Activated T-helper 9 cell treated with anti-CD3 and anti-CD28 coated beads, Interleukin-2, amount 50 U/mL, for 16 hours (primary cell): ENCODE measurements at places on chromosomes 12 and 14.

DNA sequence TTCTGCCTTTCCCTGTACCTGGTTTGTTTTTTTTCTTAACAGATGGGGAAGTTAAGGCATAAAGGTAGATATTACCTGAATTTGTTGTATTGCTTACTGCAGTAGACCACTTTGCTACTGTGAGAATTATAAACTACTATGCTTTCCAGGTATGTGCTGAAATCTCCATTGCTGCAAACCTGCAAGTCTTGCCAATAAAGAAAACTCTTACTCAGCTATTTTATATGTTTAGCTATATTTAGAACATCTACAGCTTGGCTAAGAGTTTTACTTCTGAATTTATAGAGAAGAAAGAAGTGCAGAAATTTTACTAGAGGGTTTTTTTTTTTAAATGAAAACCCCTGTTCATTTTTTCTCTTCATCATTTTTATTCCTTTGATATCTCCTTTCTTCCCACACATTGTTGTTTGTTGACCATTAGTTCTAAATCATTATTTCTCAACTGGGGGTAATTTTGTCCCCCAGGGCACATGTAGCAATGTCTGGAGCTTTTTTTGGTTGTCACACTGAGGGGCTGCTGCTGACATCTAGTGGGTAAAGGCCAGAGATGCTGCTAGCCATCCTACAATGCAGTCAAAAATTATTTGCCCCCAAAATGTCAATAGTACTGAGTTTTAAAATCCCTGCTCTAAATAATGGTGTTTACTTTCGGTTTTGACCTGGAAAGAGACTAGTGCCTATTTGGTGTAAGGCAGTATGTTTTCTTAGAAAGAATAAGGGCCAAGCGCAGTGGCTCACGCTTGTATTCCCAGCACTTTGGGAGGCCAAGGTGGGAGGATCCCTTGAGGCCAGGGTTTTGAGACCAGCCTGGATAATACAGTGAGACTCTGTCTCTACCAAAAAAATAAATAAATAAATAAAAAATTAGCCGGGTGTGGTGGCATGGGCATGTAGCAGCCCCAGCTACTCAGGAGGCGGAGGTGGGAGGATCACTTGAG, 48.6 kb downstream of the PCNX1 start:
- DNase-seq, result no peak

DNA sequence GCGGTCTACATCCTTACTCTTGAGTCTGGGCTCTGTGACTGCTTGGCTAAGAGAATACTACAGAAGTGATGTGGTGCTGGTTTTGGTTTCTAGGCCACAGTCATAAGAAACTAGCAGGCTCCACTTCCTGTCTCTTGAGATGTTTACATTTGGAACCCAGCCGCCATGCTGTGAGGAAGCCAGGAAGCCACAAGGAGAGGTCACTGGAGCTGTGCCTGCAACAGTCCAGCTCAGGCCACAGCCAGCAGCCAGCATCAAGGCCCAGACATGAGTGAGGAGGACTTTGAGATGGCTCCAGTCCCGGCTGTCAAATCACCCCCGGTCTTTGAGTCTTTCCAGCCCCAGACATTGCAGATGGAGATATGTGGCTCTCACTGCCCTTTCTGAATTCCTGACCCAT, 12.9 kb upstream of the FAM181A start:
- DNase-seq, result no peak

- no peak for DNase-seq
Measured at GRCh38 chr12:11959117-11959823, 111.5 kb upstream of the BCL2L14 start.

GRCh38 chr14:78131616-78132015, 38.6 kb upstream of the NRXN3 start:
- DNase-seq, result no peak

GRCh38 chr12:110733900-110734299, 8.8 kb downstream of the PPP1CC start:
- no peak for DNase-seq

DNA sequence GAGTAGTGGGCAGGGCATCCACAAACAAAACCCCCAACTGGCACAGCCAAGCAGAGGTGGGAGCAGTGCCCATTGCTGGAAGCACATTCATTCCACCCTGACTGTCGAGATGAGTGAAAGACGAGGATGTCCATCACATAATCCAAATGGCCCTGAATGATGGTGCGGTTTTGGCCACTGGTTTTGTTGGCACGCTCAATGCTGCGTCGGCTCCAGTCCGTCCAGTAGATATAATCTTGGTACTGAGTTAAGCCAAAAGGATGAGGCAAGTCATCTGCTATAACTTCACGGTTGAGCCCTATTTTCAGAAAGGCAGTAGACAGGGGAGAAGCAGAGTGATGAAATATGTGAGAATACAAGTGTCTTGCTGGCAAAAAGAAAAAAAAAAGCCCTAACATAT, 88.1 kb downstream of the BCL2L14 start:
- no peak for DNase-seq

DNA sequence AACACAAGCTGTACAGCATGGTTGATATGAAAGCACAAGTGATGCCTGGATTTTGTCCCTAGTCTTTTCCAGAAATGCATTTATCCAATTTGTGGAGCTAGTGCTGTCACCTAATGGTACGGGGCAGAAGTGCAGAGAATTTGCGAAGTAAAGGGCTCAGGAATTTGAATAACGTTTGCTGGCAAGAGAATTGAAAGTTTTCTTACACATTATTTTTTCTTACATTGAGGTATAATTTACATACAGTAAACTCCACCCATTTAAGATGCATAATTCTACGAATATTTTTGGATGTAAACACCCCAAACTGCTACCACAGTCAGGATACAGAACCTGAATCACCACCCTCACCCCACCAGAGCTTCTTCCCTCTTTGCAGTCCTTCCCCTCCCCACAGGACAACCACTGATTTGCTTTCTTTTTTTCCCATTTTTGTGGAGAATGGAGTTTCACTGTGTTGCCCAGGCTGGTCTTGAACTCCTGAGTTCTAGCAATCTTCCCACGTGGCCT, 3.5 kb downstream of the AICDA start:
- no peak for DNase-seq

DNA sequence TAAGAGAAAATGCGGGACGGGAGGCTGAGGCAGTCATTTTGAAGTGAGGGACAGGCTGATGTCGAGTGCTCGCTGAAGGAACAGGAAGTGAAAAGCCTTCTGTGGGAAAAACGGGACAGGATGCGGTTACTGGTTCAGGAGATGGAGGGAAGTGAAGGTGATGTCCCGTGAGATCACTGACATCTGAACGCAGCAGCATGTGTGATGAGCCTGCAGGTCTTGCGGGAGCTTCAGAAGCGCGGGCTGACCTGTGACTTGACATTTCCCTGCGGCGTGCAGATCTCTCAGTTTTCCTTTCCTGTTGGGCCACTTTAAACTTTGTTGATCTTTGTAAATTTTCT, 77.8 kb downstream of the DDX51 start:
- no peak for DNase-seq

- DNase-seq, result no peak
Measured at GRCh38 chr12:107109726-107110719, 16.7 kb upstream of the CRY1 start.

DNA sequence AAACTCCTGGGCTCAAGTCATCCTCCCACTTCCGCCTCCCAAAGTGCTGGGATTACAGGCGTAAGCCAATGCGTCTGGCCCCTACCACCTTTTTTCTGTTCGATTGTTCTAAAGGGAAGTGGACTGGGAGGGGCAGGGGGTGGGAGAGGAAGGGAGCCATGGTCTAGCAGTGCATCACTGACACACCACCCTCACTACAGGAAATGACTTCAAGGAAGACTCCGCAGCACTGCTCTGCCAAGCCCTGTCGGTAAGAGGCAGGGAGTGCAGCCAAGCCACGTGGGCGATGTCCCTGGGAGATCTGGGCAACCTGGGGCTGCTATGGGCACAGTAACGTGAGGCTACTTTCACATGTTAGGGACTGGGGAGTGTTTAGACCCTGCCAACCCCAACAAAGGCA, 18.0 kb downstream of the LRRC74A start:
- DNase-seq, result peak; percentile 41

DNA sequence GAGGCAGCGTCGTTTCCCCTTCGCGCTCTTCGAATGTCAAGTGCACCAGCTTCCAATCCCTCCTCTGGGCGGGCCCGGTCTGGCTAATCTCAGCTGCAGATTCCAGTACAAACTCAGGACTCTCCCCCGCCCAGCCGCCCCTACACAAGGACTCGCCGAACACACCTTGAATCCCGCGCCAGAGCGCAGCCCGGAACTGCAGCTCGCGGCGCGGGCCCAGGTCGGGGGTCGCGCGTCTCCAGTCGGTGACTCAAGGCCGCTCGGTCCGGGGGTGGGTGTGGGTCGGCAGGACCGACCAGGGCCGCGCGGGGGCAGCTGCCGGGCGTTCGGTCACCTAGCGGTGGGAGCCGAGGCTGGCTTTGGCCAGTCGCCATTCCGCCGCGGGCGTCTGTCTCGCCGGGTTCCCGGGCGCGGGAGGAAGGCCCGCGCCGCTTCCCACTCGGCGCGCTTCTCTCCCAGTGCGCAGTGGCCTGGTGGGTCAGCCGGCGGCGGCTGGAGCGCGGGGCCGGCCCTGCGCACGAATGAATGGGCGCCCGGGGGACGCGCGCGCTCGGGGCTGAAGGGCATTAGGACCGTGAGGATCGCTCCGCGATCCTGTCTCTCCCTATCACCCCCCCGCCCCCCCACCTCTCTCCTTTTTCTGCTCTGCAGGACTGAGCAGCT, at the start of gene GALNT16:
Gene GALNT16, plus strand, starts transcription at position 632 of the 663 bp plus-strand sequence. CDS start 133 bp downstream, outside the sequence.
- DNase-seq, result no peak

- DNase-seq, result no peak
Measured at GRCh38 chr12:30698346-30698745, 2.7 kb upstream of the IPO8 start.

DNA sequence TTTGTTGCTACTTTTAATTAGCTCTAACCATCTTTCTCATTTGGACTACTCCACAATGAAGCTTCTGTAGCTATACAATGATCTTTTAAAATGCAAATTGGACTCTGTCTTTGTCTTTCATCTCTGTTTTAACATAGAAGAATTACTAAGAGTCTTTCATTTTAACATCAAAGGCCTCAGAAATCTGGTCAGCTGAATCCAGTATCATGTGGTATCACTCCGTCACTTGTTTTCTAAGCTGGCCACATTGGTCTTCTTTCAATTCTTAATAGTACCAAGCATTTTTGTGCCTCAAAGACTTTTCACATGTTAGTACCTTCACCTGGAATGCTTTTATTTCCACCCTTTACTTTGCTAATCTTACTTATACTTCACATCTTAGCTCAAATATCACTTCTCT, 95.5 kb upstream of the SLC16A7 start:
- no peak for DNase-seq

- DNase-seq, result no peak
Measured at GRCh38 chr12:101619026-101619786, 24.4 kb downstream of the MYBPC1 start.

GRCh38 chr12:120677765-120678473, 9.0 kb upstream of the MLEC start:
- no peak for DNase-seq

DNA sequence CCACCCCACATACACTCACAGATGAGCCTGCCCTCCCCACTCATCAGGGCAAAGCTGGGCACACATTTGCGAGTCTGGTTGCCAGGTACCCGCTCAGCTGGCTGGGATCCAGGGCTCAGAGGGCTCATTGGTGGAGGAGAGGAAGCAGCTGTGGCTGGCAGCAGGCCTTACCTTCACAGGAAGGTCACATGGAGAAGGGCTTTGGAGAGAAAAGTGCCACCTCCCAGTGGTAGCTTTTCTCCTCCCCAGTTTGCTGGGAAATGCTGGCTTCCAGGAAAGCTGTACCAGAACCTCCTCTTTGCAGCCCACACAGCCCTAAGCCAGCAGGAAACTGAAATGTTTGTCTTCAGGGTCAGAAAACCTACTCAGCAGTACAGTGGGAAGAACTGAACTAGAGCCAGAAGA, 55.6 kb downstream of the LGMN start:
- DNase-seq, result no peak

DNA sequence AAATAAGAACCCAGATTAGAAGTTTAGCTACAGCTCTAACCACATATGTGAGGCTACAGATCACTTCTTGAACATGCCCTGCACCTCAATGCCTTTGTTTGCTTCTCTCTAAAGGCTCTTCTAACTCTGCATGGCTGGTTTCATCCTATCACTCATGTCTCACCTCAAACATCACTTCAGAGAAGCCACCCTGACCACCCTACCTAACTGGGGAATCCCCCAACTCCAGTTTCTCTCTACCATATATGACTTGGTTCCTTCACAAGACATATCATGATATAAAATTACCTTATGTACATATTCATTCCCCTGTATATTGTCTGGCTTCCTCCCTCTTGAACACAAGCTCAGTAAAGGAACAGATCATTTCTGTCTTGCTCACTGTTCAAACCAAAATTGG, 250.2 kb upstream of the GRIP1 start:
- no peak for DNase-seq

- no peak for DNase-seq
Measured at GRCh38 chr14:85483652-85484051, 46.3 kb upstream of the FLRT2 start.

DNA sequence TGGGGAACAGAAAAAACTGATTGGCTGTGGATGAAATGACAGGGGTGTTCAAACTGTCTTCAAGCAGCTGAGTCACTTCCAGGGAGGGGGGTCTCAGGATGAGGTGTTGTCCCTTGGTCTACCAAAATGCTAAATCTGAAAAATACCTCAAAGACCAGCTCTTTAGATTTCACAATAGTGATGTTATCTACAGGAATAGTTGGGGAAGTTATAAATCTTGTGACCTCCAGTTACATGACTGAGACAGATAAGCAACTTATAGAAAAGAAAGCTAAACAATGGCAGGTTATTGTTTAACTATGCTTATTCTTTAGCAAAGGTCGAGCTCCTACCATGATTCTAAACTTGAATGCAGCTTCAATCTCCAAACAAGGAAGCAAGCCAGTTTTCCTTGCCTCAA, 125.4 kb downstream of the SYT10 start:
- DNase-seq, result no peak

DNA sequence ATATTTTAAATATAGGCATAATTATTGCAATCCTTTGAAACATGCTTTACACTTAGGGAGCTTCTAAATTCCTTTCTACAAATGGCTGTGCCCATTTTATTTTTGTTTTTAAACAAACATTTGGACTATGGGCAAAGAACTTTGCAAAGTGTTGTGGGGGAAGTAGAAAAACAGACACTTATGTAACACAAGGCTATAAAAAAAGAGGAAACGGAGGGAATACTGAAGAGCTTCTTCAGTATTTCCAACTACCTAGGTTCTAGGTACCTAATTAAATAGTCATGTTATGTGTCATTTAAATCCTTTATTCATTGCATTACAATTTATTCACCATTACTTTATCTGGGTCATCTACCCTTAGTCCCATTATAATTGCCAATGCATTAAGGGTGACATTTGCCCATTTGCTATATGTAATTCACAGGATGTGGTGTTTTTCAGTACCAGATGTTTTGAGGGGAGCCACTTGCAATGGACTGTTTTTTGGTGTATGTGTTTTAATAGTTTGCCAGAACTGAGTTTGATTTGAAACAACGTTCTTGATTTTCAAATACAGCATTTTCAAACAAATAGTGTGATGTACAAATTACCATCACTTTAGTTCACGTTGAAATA, 1.5 kb upstream of the MSRB3 start:
- no peak for DNase-seq

DNA sequence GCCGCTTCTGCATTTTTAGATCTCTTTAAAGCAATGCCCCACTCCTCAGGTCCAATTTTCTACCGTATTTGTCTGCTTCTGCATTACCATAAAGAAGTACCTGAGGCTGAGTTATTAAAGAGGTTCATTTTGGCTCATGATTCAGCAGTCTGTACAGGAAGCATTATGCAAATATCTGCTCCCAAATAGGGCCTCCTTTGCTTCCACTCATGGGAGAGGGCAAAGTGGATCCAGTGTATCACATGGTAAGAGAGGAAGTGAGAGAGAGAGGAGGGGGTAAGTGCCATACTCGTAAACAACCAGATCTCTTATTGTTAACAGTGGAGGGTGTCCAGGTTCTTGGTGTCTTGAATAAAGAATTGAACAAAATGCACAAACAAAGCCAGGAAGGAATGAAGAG, 316.1 kb upstream of the SEL1L start:
- DNase-seq, result no peak
